T-cell (primary cell): ENCODE measurements at places on chromosomes 6 and 20. TPM values are rescaled to one million over a fixed set of nuclear protein-coding genes. Genes with fewer than 3 reads are reported as not detected.

The NKX2-2 gene
- total RNA-seq, result not detected

The ZBTB46 gene
- 0.30 TPM for total RNA-seq

The PANK2 gene
- 63.6 TPM for total RNA-seq

DNA sequence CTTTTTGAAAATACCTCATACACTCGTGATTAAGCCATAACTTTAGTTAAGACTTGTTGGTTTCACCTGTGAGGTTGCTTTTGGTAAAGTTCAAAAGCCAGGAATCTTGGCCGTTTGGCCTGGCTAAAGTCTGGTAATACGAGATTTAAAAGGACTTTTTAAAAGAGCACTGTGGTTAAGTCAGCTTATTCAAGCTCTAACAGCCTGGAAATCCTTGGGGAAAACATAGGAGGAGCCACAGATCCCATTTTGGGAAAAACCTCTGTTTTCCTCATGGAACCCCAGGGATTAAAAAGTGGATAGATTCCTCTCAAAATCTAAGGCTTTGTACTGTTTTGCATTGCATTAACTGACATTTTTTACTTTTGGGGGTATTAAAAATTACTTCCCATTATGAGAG lies 13.7 kb upstream of the SLC22A16 start:
- no peak overlapping the region for H3K4me3 ChIP-seq
- H3K27ac ChIP-seq, result no peak overlapping the region
- no peak for DNase-seq
- H3K27me3 ChIP-seq, result no peaks in the 10 kb centered on the region

GRCh38 chr6:154914288-154914687 lies 80.8 kb upstream of the TIAM2 start:
- no peak overlapping the region for H3K4me3 ChIP-seq
- no peaks in the 10 kb centered on the region for H3K36me3 ChIP-seq
- H3K27me3 ChIP-seq, result no peaks in the 10 kb centered on the region
- H3K4me1 ChIP-seq, result no peaks in the 10 kb centered on the region
- H3K27ac ChIP-seq, result no peak overlapping the region
- DNase-seq, result no peak

- no peak for DNase-seq
- no peaks in the 10 kb centered on the region for H3K36me3 ChIP-seq
- H3K4me1 ChIP-seq, result no peaks in the 10 kb centered on the region
- H3K27me3 ChIP-seq, result no peaks in the 10 kb centered on the region
- no peak overlapping the region for H3K27ac ChIP-seq
Observed at GRCh38 chr6:125718109-125718508, 31.3 kb upstream of the HEY2 start.

GRCh38 chr6:85747093-85747492 lies 104.4 kb upstream of the SYNCRIP start:
- H3K4me1 ChIP-seq, result no peaks in the 10 kb centered on the region
- H3K36me3 ChIP-seq, result no peaks in the 10 kb centered on the region
- H3K27ac ChIP-seq, result no peak overlapping the region
- DNase-seq, result no peak

DNA sequence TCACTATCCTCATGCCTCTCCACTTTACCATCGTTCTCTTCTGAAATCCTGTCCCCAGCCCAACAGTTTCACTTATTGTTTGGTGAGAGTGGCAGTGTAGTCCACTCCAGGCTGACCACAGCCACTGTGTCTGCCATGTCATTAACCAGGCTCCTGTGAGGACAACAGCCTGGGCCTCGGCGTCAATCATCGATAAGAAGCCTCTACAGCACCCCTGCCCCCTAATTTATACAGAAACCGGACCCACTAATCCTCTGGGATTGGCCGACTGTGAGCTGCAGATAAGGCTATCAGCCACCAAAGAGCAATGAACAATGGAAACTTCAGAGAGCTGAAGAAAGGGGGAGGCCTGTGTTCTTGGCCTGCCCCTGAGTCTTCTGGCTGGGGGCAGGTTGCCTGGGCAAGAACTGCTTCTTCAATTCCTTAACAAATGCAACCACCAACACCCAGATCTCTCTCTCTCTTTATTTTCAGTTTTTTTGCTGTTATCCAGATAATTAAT lies 3.4 kb downstream of the EGFL8 start:
- H3K27ac ChIP-seq, result no peak overlapping the region
- peaks cover under 1% of the 10 kb centered on the region for H3K4me1 ChIP-seq
- no peak for DNase-seq
- no peaks in the 10 kb centered on the region for H3K27me3 ChIP-seq
- H3K36me3 ChIP-seq, result peaks cover 40% of the 10 kb centered on the region

DNA sequence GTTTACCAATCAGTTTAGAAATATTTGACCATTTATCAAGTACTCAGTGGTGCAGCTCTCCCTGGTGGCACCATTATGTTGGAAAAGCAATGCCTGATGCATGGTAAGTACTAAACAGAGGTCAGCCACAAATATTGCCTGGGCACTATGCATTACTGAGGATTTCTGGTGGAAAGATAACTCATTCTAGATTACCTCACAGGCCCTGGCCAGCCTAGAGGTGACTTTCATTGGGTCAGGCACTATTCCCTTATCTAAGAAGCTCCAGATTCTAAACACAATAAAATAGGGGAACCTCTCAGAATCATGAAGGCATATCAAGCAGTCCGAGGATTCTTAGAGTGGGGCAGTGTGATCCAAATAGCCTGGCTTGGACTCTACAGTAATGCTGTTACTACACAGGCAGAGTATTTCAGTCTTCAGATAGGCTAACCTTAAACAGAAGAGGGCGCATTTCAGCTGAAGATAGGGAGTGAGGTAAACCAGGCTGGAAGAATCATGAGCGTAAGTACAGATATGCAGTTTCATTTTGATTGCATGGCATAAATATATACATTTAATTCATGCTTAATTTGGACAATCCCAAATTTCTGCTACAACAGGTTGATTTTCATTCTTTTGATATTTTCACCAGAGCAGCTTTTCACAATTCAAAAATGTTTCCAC lies 12.1 kb downstream of the LGSN start:
- no peak overlapping the region for H3K27ac ChIP-seq
- no peaks in the 10 kb centered on the region for H3K4me1 ChIP-seq
- no peak for DNase-seq
- no peaks in the 10 kb centered on the region for H3K27me3 ChIP-seq
- H3K4me3 ChIP-seq, result no peak overlapping the region

DNA sequence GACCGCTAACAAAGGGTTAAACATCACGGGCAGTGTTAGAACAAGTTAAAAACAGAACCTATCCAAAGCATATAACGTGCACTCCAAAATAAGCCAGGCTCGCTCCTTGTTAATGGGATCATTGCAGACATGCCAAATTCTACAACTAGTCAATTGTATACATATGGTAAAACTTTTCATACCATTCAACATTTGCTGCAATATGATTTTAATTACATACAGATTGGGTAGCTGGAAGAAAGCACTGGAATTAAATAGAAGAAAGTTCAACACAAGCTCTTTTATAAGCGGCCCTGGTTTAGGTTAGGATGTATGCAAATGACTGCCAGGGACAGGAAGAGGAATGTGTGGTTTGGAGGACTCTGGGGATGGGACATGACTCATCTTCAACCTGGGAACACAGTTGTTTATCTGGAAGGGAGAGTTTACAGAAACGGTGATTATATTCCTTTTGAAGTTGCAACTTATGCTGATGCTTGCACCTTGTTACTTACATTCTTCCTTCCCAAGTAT lies 62.5 kb upstream of the TIAM2 start:
- DNase-seq, result no peak
- no peak overlapping the region for H3K4me3 ChIP-seq
- no peak overlapping the region for H3K27ac ChIP-seq
- no peaks in the 10 kb centered on the region for H3K4me1 ChIP-seq
- no peaks in the 10 kb centered on the region for H3K27me3 ChIP-seq
- no peaks in the 10 kb centered on the region for H3K36me3 ChIP-seq

DNA sequence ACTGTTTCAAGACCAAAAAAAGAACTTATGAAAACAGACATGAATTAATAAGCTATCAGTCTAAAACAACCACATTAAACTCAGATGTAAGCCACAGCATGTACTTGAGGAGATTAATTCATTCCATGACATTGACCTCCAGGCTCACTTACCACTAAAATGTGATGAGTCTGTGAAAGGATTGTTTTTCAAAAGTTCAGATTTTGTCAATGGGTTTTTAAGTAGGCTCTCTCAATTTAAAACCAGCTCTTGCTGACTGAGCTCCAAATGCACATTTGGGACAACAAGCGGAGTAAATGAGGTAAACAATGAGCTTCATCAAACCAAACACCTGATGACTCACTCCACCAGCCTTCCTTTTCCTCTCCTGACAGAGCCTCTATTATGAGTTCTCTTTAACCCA lies 197.0 kb downstream of the SIM1 start:
- H3K27me3 ChIP-seq, result no peaks in the 10 kb centered on the region
- no peaks in the 10 kb centered on the region for H3K36me3 ChIP-seq
- H3K27ac ChIP-seq, result no peak overlapping the region
- no peak overlapping the region for H3K4me3 ChIP-seq

DNA sequence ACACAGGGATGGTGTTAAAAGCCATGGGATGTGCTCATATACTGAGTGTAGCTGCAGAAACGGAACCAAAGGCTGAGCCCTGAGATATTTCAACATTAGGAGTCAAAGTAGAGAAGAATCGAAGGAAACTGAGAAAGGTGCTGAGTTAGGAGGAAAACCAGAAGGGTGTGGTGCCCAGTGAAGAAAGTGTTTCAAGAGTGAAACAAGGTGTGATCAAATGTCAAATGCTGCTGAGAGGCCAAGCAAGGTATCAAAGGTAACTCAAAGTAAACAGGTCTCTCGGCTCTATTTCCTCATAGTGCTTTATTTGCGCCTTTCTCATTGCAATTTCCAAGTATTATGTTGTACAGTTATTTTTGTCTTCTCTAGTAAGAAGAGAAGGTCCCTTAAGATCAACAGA lies 94.1 kb downstream of the PRDM1 start:
- H3K4me3 ChIP-seq, result no peak overlapping the region
- H3K27me3 ChIP-seq, result no peaks in the 10 kb centered on the region
- H3K27ac ChIP-seq, result peak overlapping the region; percentile 53
- no peaks in the 10 kb centered on the region for H3K36me3 ChIP-seq
- no peak for DNase-seq

DNA sequence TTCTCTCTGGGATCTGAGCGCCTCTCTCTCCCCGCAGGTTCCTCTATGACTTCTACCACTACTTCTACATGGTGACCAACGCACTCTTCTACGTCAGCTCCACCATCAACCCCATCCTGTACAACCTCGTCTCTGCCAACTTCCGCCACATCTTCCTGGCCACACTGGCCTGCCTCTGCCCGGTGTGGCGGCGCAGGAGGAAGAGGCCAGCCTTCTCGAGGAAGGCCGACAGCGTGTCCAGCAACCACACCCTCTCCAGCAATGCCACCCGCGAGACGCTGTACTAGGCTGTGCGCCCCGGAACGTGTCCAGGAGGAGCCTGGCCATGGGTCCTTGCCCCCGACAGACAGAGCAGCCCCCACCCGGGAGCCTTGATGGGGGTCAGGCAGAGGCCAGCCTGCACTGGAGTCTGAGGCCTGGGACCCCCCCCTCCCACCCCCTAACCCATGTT lies 36.3 kb upstream of the MRGBP start:
- no peak overlapping the region for H3K4me3 ChIP-seq
- no peaks in the 10 kb centered on the region for H3K27me3 ChIP-seq
- no peaks in the 10 kb centered on the region for H3K4me1 ChIP-seq
- no peak for DNase-seq
- H3K27ac ChIP-seq, result no peak overlapping the region
- H3K36me3 ChIP-seq, result no peaks in the 10 kb centered on the region
